RPMI7951 (cell line): ENCODE measurements at places on chromosomes 6 and 20. TPM values are rescaled to one million over a fixed set of nuclear protein-coding genes. Genes with fewer than 3 reads are reported as not detected.

The OR12D3 gene
- not detected in 2 replicates for total RNA-seq

The EFCAB8 gene
- total RNA-seq = 0.10 and 1.1 TPM in 2 replicates

The FAM110A gene
- total RNA-seq = 10.3 and 12.6 TPM in 2 replicates

The ARMH2 gene
- not detected in 2 replicates for total RNA-seq

The PBOV1 gene
- total RNA-seq = not detected in 2 replicates

The TP53TG5 gene
- total RNA-seq = not detected in 2 replicates

The JPH2 gene
- total RNA-seq = 16.0 and 24.2 TPM in 2 replicates

The RGL2 gene
- 24.3 and 27.5 TPM in 2 replicates for total RNA-seq

The ANKRD6 gene
- 0.48 and 2.7 TPM in 2 replicates for total RNA-seq

The BTN1A1 gene
- not detected in 2 replicates for total RNA-seq

The NRN1 gene
- 26.8 and 32.8 TPM in 2 replicates for total RNA-seq

DNA sequence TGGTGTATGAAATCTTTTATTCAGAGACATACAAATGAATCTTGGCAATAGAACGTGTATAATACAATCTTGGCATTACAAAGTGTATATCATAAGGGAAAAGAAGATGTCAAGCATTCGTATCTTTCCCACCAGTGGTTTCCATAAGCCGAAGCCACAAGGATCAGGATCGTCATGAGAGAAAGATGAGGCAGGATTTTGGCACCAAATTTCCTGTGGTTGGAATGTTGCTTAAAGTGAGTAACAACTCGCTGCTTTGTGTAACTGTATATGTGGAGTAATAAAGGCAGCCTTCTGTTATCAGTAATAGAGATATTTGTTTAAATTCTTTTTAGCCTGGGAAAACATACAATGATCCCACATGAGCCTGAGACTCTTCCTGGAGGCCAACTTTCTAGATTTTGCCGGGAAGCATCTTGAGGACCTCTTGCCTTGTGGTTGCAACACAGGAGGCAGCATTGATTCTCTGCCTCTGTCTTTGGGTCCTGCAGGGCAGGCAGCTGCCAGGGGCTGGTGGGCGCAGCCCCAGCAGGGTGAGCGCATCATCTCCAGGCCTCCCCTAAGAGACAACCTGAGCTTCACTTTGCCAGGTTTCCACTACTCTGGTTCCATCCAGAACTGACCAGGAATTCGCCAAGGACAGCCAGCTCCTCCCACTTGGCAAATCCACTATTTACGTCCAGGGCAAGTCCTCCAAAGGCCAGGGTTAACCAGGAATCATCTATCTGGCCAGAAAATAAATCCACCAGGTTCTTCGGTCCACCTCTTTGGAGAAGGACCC, 230.9 kb upstream of the SULF2 start:
- peak; percentile 92 for DNase-seq

GRCh38 chr20:18852318-18852717, 38.7 kb downstream of the SCP2D1 start:
- no peak for DNase-seq

DNA sequence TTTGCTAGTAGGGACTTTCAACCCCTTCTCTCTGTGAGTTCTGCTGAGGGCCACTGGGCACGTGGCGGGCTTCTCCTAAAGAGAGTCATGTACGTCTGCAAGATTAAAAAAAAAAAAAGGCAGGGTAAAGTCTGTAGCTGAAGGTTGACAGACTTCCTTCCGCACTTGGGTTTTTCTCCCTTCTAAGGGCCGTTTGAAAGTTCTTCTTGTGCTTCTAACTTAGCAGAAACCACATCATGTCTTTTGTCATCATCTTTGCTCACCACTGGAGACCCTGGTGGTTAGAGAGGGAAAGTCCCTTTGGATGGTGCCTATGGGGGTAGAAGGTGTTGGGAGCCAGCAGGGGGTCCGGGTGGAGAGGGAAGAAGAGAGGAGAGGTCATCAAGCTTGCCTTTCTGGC, 31.4 kb downstream of the PRDM1 start:
- DNase-seq = no peak

DNA sequence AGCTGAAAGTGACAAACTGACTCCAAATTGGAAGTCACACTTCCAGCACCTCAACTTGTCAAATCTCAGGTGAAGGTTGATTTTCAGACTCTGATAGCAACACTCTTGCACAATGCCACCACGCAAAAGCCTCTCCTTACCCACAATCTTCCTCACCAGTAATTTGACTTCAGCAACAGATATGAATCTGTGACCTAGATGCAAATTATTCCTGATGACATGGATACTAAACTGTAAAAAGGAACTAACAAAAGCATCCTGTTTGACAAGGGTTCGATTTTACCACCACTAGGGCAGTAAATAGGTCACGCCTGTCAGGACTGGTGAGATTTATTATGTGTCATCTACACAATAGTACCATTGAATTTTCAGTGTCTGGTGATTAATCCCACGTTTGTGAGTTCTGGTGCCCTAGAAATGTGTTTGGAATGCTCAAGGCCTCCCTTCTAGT, 134.4 kb upstream of the COL21A1 start:
- peak; percentile 31 for DNase-seq

- DNase-seq = peak; percentile 64
Measured at GRCh38 chr6:155341130-155341828, 27.0 kb upstream of the TFB1M start.

- DNase-seq = peak; percentile 80
Measured at GRCh38 chr20:57619051-57619831, 985 bp downstream of the ZBP1 start.

GRCh38 chr6:133923938-133924593, 29.0 kb upstream of the TBPL1 start:
- peak; percentile 73 for DNase-seq

DNA sequence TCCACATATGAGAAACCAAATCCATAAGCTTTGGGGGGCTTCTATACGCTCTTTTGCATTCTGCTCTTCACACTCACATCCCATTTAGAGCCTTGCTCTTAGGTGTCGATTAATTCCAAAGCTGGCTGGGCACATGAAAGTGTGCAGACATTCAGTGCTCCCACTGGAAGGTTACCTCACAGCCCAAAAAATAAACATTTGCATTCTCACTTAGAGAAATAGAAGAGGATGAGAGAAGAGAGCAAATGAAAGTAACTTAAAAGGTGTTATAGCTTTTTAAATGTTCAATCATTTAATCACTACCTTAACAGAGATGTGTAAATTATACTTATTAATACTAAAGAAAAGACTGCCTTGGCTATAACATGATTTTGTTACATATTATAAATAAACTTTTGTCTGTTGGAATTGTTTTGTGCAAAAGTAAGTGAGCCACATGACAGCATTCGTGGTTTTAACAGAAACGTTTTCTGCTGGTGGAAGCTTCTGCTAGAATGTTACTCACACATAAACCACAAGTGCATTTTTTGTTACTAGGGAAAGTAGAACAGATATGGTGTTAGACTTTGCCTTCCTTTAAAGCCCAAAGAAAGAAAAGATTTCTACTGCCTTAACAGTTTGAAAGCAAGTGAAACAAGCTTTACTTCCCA, 116.7 kb downstream of the SIM1 start:
- DNase-seq = peak; percentile 73

GRCh38 chr6:166691199-166691598, 64.1 kb upstream of the RPS6KA2 start:
- peak; percentile 57 for DNase-seq

- no peak for DNase-seq
Measured at GRCh38 chr6:127404133-127404532, 55.1 kb downstream of the KIAA0408 start.

GRCh38 chr6:165616116-165616515, 46.9 kb downstream of the PDE10A start:
- DNase-seq = peak; percentile 66

GRCh38 chr20:48932375-48932941, 10.9 kb downstream of the ARFGEF2 start:
- peak; percentile 76 for DNase-seq

DNA sequence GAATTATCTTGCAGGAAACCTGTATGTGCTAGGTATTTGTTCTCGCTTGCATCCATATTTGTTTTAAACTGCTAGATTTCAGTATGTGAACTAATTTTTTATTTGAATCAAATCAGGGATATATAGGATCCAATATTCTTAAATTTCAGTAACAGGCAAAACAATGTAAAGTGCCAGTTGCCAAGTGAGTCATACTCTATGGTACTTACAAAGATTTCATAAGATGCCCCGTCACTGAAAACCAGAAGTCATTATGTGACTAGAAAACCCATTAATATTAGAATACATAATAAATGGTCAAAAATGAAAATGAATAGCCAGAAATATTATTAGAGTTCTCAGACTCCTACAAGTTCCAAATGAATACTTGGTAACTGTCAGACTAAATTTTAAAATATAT, 481.2 kb downstream of the TFAP2A start:
- no peak for DNase-seq

GRCh38 chr20:48115502-48115901, 330.2 kb upstream of the SULF2 start:
- no peak for DNase-seq

GRCh38 chr6:163327165-163327880, 87.2 kb upstream of the QKI start:
- no peak for DNase-seq

GRCh38 chr20:36066777-36067176, 87.8 kb upstream of the EPB41L1 start:
- no peak for DNase-seq

- DNase-seq = no peak
Measured at GRCh38 chr6:35216412-35216732, 2.6 kb downstream of the SCUBE3 start.

DNA sequence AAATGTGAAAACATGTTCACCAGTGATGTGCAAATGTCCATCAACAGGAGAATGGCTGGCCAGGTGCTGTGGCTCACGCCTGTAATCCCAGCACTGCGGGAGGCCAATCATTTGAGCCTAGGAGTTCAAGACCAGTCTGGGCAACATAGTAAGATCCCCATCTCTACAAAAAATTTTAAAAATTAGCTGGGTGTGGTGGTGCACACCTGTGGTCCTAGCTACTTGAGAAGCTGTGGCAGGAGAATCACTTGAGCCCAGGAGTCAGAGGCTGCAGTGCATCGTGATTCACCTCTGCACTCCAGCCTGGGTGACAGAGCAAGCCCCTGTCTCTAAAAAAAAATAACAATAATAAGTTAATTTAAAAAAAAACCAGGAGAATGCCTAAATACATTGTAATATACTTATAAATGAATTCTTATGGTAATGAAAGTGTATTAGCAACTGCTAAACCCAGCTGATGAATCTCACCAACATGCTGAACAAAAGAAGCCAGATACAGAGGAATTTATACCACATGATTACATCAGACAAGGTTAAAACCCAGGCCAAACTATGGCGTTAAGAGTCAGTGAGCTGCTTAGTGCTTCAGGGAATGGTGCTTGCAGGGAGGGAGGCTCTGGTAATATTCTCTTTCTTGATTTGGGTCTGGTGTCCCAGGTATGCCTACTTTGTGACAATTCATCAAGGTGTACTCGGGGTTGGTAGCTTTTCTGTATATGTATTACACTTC, 36.4 kb downstream of the RPP40 start:
- DNase-seq = no peak

DNA sequence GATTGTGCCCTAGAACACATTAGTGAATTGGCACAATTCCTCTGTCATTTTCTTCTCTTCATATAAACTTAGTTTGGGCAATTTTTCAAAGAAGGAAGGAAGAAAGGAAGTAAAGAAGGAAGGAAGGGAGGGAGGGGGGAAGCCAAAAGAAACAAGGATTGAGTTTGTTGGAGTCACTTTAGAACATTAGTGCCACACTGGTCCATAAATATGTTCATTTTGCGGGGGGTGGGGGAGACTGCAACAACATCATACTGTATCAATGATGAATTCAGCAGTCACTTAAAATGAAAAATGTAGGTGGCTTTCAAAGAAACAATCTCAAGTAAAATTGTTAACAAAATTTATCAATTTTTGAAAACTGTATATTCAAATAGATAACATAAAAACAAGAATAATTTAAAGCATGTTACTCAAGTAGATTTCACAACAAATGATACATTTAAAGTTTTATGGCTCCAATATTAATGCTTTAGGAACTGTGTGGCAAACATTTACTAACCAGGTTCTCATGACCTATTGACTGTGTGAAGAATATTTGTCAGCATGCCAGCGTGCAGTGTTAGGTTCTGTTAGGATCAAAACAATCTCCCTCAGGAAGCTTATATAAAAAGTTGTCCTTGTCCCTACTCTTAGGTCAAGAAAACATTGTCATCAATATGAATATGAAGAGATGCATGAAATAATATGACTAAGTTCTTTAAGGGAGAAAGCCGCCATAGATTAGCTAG, 208.1 kb upstream of the AGPAT4 start:
- no peak for DNase-seq

DNA sequence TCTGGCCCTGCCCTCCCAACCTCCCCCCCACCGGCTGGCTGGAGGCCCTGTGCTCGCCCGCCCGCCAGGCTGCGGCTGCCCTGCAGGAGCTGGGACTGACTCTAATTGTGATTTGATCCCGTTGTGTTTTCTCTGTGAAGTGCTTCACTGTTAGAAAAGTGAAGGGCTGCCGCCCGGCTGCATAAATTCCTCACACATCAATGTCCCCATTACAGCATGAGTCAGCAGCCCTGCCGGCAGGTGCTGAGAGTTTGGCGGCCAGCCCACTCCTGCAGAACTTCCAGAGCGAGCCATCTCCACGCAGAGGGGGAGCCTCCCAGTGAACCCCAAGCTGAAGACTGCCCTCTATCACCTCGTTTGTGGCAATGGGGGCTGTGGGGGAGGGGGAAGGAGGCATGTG, 137.9 kb downstream of the DLL1 start:
- peak; percentile 71 for DNase-seq

DNA sequence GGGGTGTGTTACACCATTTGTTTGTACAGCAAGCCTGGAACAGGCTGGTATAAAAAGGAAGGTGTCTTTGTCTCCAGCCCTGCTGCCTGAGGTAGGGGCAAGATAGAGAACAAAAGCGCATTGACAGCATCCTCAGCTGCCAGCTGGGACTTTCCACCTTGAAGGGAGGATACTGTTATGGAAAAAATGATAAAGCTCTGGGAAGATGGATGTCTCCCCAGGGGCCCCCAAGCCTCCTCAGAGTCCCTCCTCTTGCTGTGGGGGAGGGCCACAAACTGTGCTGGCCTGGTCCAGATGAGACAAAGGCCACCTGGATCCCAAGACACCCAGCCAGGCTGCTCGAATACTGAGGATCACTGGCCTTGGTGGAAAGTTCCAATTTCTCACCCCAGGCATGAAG, 13.0 kb downstream of the REM1 start:
- no peak for DNase-seq

- DNase-seq = no peak
Measured at GRCh38 chr6:170025935-170026750, 264.7 kb downstream of the DLL1 start.

GRCh38 chr6:95679981-95680380, 102.6 kb downstream of the MANEA start:
- no peak for DNase-seq

- DNase-seq = no peak
Measured at GRCh38 chr20:17859002-17859615, 109.5 kb downstream of the SNX5 start.
